Dermis blood vessel endothelial cell (primary cell): ENCODE measurements at places on chromosomes 3 and 15. TPM values are rescaled to one million over a fixed set of nuclear protein-coding genes. Genes with fewer than 3 reads are reported as not detected.

KCNMB3 gene
- 2.6 and 3.9 TPM in 2 replicates for total RNA-seq

ATP13A4 gene
- total RNA-seq: 0.05 TPM in 1 of 2 replicates, not detected in the other

CCNDBP1 gene
- 151 and 157 TPM in 2 replicates for total RNA-seq

CHL1 gene
- 0.09 and 0.34 TPM in 2 replicates for total RNA-seq

OSBPL10 gene
- total RNA-seq: 27.7 and 36.4 TPM in 2 replicates

TICRR gene
- 2.2 and 7.0 TPM in 2 replicates for total RNA-seq

CAPN3 gene
- total RNA-seq: 0.37 and 2.4 TPM in 2 replicates

SCG5 gene
- 0.34 TPM in 1 of 2 replicates, not detected in the other for total RNA-seq

CPLX3 gene
- not detected in 2 replicates for total RNA-seq

ZNF774 gene
- total RNA-seq: 1.4 and 2.2 TPM in 2 replicates

GPR62 gene
- total RNA-seq: not detected in 2 replicates

TIGIT gene
- total RNA-seq: not detected in 2 replicates

RPP14 gene
- total RNA-seq: 20.3 and 22.0 TPM in 2 replicates

GRCh38 chr15:69786136-69786701 lies 311.5 kb downstream of the TLE3 start:
- no peak for DNase-seq

- DNase-seq: peak; percentile 59
Measured at GRCh38 chr3:128282380-128283196, 129.3 kb downstream of the EEFSEC start.

GRCh38 chr3:150761831-150762661 lies 923 bp downstream of the SIAH2 start:
- peak; percentile 68 for DNase-seq

GRCh38 chr3:128229106-128229857 lies 76.0 kb downstream of the EEFSEC start:
- no peak for DNase-seq

DNA sequence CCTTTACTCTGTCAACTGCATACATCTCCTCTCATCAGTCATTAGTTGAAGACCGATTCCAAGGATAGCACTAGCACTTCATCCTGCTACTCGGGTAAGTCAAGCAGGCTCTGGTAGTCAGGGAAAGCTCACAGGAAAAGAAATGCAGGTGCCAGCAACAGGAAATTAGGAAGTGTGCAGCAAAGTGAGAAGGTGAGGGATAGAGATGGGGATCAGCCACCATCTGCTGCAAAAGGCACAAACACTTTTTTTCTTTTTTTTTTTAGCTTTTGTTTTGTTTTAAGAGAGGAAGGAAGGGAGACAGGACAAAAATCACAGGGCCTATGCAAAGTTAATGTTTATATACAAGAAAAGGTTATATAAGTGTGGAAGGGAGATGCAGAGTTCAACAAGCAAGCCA lies 9.0 kb upstream of the BTLA start:
- peak; percentile 43 for DNase-seq

- DNase-seq: no peak
Measured at GRCh38 chr3:142875583-142876207, 13.2 kb downstream of the PCOLCE2 start.

DNA sequence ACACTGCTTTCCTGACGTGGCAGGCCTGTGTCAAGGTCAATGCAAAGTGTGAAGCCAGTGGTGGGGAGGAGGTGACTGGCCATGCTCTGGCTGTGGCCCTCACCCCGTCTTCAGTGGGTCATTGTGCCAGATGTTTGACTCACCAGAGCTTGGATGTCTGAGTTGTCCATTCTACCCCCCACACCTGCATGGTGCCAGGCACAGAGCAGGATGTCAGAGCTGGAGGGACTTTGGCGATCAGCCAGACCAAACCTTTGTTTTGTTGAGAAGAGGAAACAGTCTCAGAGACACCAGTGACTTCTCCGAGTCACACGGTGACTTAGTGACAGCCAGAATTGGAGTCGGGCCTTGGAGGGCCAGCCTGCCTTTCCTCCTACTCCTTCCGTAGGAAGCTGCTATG lies 49.5 kb downstream of the SMAD6 start:
- peak; percentile 62 for DNase-seq

- no peak for DNase-seq
Measured at GRCh38 chr3:171636666-171637065, 173.6 kb downstream of the PLD1 start.

GRCh38 chr3:186509423-186509822 lies 34.8 kb downstream of the CRYGS start:
- DNase-seq: no peak

GRCh38 chr3:3560591-3561311 lies 238.5 kb upstream of the LRRN1 start:
- no peak for DNase-seq

- peak; percentile 78 for DNase-seq
Measured at GRCh38 chr3:111715911-111716523, 120.9 kb upstream of the ZBED2 start.

DNA sequence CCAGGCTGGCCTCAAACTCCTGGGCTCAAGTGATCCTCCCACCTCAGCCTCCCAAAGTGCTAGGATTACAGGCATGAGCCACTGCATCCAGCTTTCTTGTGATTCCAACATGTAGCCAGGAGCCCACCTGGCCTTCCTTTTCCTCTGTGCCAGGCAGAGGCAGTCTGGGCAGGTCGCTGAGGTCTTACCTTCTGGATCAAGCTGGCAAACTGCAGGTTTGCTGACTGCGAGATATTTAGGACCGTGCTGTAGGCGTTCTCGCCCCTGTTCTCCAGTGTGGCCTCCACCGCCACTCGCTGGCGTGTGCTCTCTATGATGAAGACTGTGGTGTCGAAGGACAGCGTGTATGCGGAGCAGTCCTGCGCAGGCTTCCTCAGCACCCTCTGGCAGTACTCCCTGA lies 42.5 kb downstream of the FEM1B start:
- DNase-seq: no peak

- DNase-seq: no peak
Measured at GRCh38 chr3:93961489-93961888, 12.2 kb downstream of the PROS1 start.

DNA sequence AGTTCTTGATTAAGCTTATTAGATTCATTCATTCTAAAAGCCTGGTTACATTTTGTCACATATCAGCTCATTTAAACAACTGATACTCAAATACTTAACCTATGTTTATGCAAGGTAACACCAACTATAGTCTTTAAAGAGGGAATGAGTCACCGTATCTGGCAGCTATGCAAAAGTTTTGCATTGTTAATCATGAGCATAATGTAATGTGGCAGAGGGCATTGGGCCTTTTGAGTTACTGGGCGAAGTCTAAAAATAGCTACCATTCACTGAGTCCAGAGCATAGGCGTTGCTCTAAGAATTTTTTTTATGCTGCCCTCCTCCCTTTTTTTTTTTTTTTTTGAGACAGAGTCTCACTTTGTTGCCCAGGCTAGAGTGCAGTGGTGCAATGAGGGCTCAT lies 277.7 kb upstream of the ZNF717 start:
- no peak for DNase-seq

- no peak for DNase-seq
Measured at GRCh38 chr3:139532976-139533375, 6.6 kb downstream of the RBP1 start.

GRCh38 chr3:46007280-46007679 lies 11.7 kb upstream of the FYCO1 start:
- DNase-seq: no peak

DNA sequence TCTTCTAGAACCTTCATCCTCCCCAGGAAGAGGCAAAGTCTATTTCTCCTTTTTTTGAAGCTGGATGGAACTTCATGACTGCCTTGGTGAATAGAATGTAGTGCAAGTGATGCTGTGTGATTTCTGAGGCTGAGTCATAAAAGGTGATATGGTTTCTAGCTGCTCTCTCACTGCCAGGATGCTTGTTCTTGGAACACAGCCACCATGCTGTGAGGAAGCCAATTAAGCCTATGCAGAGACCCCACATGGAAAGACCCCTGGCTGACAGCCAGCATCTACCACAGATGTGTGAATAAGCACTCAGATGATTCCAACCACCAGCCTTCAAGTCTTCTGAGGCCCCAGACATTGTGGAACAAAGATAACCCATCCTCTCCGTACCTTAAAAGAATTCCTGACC lies 57.0 kb downstream of the ISL2 start:
- DNase-seq: peak; percentile 36

- no peak for DNase-seq
Measured at GRCh38 chr3:83683937-83684598, 1274.7 kb upstream of the CADM2 start.

GRCh38 chr15:31472636-31473384 lies 146.2 kb downstream of the KLF13 start:
- DNase-seq: peak; percentile 47

DNA sequence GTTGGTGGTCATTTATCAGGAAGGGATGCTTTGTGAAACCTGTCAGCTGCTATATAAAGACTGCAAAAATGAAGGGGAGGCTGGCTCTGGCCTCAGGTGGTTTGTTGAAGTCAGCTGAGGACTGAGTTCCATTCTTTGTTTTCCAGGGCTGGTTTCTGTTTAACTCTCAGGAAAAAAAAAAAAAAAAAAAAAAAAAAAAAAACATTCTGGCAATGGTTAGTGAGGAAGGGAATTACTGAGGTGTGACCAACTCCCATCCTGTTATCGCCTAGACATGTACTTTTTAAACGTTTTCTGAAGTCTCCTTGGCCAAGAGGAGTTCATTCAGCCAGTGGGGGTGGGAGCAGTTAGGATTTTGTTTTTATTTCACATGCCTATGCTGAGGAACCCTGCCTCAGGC lies 316.3 kb downstream of the OXSM start:
- no peak for DNase-seq
